Astrocyte (in vitro differentiated cells and primary cell): ENCODE measurements at places on chromosomes 6 and 20. TPM values are rescaled to one million over a fixed set of nuclear protein-coding genes. Genes with fewer than 3 reads are reported as not detected.
A peak's percentile ranks its signal among the peaks of the same experiment; 100 is the strongest.

- no peak for DNase-seq
These were observed 43.2 kb downstream of the C6orf118 start for GRCh38 chr6:165266191-165266590.

The TREM1 gene
- total RNA-seq = 0.20 and 0.58 TPM in 2 replicates

GRCh38 chr6:36508532-36508931 lies 38.7 kb downstream of the STK38 start:
- DNase-seq = no peak

The ZFP64 gene
- 20.3 TPM in 2 replicates for total RNA-seq

GRCh38 chr6:137880746-137881521 lies 13.9 kb downstream of the TNFAIP3 start:
- no peak for DNase-seq

GRCh38 chr6:87826424-87826823 lies 124.4 kb upstream of the AKIRIN2 start:
- DNase-seq = no peak

DNA sequence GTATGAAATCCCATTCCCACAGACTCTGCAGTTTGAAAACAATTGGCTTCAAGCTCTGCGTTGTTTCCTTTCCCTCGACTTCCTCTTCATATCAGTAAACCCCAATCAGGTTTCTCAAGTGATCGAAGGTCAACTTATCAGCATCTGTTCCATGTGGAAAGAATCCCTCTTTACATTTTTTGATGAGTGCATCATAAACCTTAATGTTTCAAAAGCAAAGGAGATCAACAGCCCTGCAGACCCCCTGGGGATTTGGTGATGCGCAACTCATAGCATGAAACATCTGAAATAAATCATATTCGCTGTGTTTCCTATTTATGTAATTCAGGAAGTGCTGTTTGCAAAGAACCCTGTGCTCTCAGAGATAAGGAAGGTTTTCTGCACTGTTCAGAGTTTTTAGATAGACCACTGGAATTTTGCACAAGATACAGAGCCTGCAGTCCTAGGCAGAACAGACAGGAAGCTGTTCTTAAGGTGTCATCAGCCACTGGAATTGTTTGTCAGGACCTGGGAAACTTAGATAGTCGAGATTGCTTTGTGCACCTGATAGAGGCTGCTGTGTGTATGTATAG lies 216.0 kb downstream of the HIVEP2 start:
- DNase-seq = peak; percentile 56

GRCh38 chr20:22080985-22081384 lies 375.5 kb downstream of the PAX1 start:
- DNase-seq = no peak

The RRAGD gene
- total RNA-seq = 3.8 and 5.2 TPM in 2 replicates

GRCh38 chr6:135090819-135091218 lies 36.2 kb upstream of the HBS1L start:
- DNase-seq = no peak

DNA sequence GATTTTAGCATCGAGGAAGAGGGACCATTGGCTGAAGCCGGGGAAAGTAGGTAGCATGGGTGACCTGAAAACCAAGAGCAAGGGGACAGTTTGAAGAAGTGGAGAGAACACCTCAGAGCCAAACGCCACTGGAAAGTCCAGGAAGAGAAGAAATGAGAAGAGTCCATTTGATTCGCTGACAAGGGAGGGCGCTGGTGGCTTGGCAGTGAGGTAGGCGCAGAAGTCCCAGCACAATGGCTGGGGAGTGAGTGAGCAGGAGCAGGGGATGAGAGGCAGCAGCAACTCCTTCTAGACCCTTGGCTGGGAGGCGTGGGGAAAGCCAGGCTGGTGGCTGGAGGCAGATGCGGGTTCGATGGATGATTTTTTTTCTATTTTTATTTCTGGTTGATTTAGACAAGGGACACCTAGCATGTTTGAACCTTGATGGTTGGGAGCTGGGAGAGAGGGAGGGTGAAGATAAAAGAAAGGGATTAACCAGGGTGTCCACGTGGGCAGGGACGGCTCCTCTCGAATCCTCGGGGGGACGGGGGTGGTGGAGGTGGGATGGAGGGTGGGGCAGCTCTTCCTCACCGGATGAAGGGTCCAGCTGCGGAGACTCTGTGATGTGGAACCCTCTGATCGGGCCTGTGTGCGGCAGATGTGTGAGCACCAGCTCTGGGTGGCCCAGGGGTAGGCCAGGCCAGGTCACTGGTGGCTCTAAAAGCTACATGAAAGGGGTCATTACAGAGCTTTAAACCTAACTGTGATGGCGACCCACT lies 164.2 kb downstream of the NFATC2 start:
- no peak for DNase-seq

DNA sequence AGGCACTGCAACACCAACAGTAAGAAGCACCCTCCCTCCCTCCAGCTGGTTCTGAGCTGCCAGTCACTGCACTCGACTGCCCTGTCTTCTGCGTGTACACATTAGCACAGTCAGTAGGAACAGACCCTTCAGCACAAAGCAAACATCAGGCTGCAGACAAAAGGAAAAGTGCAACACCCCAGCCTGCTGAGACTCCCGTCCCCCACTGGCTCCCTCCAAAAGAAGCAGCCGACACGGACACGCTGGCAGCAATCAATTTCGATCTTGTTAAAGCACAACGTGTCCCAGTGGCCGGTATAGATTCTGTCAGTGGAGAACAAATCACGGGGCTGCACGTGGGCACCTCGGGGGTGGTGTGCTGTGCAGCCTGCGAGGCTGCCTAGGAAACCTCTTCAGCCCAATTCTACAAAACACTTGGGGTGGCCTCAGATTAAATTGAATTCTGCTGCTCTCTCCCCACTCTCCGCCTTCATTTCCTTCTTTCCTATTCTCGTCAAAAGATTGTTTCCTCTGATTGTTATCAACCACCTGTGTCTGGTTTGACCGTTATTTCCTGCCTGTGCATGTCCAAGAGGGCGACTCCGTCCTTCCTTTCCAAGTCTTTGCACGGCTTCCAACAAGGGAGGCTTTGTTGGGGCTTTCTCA lies 38.7 kb downstream of the TRAF3IP2 start:
- peak; percentile 53 for DNase-seq

The PHACTR1 gene
- total RNA-seq = 8.5 and 10.0 TPM in 2 replicates

The COL21A1 gene
- 0.53 and 0.57 TPM in 2 replicates for total RNA-seq

- no peak for DNase-seq
These were observed 264.0 kb downstream of the FOXA2 start for GRCh38 chr20:22320245-22320915.

The FAM83C gene
- total RNA-seq = not detected in 2 replicates

DNA sequence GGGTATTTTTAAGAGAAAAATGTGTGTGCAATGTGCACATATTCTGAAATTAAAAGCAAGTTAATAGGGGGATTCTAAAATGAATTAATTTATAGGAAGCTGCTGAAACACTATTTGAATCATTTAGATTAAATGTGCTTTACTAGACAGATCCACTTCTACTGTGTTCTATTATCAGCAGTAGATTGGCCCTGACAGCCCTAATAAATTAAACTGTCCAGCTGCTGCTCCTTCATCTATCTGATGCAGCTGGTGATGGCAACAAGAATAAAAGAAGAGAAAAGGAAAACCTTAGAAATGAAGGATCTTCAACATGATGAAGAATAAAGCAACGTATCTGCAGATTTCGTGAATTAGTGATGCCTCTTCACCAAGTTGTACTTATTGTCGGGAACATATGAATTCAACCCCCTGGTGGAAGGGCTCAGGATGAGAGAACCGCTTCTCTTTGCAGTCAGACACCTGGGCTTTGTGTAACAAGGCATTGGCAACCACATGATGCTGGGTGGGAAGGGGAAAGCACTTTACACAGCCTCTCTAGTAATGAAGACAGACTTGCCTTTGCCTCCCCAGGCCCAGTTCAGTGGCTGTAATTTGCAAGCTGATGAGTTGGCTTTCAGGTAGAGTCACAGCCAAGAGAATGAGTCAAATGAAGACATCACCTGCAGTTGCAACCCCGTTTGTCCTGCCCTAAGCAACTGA lies 94.4 kb downstream of the LAMP5 start:
- DNase-seq = no peak

- no peak for DNase-seq
These were observed 8.0 kb upstream of the F13A1 start for GRCh38 chr6:6328451-6328850.

GRCh38 chr6:36973647-36974046 lies 12.3 kb downstream of the MTCH1 start:
- DNase-seq = no peak

GRCh38 chr6:111175109-111175508 lies 87.8 kb downstream of the SLC16A10 start:
- DNase-seq = no peak

GRCh38 chr20:38377039-38377685 lies 30.9 kb downstream of the LBP start:
- DNase-seq = no peak

GRCh38 chr20:3000852-3001523 lies 42.4 kb upstream of the GNRH2 start:
- DNase-seq = peak; percentile 29

DNA sequence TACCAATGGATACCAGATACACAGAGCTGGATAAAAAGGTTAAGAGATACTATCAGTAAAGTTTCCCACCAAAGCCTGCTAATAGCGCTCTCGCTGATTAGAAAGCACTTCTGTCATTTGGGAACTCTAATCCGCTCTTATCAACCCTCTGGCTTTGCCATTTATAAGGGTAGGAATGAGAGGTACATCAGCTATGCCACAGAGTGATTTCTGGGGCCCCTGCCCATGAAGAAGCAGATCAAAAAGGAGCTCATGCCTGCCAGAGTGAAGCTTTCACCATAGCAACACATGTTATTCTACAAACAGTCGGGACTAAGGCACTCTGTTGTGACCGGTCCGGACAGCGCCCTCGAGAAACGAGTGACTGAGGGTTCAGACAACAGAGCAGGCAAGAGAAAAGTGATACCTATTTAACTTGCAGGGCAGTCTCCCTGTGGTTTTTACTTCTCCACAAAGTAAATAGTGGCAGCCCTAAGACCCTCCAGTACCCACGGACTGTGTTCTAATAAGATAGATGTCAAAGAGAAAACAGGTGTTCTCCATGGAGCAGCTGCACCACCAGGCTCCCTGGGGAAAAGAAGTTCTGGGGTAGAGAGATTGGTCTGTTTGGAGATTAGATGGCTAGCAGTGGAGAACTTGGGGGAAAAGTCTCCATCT lies 5.6 kb downstream of the TRAM2 start:
- no peak for DNase-seq

GRCh38 chr20:10430704-10431103 lies 3.3 kb downstream of the MKKS start:
- no peak for DNase-seq

- peak; percentile 23 for DNase-seq
These were observed 157.2 kb upstream of the CARMIL1 start for GRCh38 chr6:25122001-25122400.

DNA sequence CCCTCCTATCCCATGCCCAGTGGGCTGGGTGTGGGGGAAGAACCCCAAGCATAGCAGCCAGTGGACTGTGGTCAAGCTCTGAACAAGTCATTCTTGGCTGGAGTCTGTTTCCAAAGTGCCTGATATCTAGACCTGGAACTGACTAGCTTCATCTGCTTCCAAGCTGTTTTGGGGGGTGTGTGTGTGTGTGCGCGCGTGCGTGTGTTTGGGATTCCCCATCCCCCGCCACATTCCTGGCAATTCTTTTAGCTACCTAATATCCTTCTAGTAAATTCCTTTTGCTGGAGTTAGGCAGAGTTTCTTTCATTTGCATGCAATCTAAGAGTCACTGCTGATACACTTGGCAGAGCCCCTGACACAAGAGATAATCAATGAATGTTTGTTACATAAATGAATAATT lies 7.8 kb downstream of the PAK5 start:
- no peak for DNase-seq

- no peak for DNase-seq
These were observed 13.7 kb downstream of the ACSS1 start for GRCh38 chr20:25044261-25044560.

- peak; percentile 97 for DNase-seq
These were observed 45.1 kb downstream of the PTK7 start for GRCh38 chr6:43120944-43121913.

The TMEM74B gene
- 2.1 and 2.4 TPM in 2 replicates for total RNA-seq

The MYT1 gene
- total RNA-seq = 0.17 TPM in 1 of 2 replicates, not detected in the other

The MROH8 gene
- total RNA-seq = 1.2 and 1.3 TPM in 2 replicates

- no peak for DNase-seq
These were observed 1.8 kb downstream of the RIPOR2 start for GRCh38 chr6:24933868-24934401.

The NFKBIE gene
- total RNA-seq = 10.1 and 11.0 TPM in 2 replicates

DNA sequence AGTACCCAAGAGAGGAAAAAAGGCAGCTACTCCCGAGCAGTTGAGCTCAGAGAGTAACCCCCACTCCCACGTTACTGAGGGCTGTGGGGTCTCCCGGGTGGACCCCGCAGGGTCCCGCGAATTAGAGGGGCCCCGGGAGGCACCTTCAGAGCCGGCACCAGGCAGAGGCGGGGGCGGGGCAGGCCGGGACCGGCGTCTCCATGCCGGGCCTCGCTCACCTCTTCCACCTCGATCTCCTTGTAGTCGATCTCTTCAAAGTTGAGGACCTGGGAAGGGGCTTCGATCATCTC lies 381 bp downstream of the MAP3K7 start:
- DNase-seq = no peak
